Left colon (tissue), 2 donors: ENCODE measurements at places on chromosomes 5 and 9. TPM values are rescaled to one million over a fixed set of nuclear protein-coding genes. Genes with fewer than 3 reads are reported as not detected.

RETREG1 gene
- 63.7 TPM for total RNA-seq

DBH gene
- total RNA-seq = not detected

CCNO gene
- 3.0 TPM for total RNA-seq

GALNT12 gene
- 156 TPM for total RNA-seq

DNA sequence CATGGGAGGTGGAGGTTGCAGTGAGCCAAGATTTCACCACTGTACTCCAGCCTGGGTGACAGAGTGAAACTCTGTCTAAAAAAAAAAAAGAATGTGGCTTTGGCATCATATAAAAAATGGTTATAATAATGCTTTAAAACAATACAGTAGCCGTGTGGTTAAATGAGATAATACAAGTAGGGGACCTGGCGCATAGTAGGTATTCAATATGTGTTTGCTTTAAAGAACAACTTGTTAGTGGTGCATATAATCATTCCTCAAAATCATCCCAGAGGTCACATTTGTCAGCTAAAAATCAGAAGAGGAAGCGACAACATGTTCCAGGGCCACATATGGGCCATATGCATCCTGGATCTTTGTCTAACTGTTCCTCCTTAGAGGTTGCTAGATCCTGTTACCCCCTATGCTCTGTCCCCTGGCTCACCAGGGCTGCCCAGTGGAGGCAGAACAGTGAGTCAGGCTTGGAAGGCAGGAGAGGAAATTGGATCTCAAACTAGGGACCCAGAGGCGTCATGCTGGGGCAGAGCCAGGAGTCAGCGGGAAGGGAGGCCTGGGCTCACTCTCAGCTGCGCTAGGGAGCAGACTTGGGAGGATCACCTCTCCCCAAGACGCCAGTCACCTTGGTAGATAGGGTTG is 27.7 kb downstream of the LHX6 start:
- DNase-seq = no peak

DNA sequence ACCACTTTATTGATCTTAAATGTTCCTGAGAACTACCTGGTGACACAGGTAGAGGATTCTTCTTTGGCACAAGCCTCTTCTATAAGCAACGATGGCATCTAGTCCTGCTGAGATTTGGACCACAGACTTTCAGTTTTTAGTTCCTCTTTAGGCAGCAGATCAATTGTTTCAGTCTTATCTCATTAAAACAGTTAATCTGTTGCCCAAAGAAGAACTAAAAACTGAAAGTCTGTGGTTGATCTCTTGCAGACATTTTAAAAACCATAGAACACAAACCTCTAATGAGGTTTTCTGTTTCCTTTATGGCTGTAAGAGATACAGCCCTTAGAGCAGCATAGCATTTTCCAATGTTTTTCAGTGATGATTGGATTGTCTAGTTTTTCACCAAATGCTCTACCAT is 480.9 kb downstream of the MTRR start:
- DNase-seq = no peak

GRCh38 chr5:141511771-141512325 is 23.0 kb downstream of the PCDHGC5 start:
- DNase-seq = no peak

DNA sequence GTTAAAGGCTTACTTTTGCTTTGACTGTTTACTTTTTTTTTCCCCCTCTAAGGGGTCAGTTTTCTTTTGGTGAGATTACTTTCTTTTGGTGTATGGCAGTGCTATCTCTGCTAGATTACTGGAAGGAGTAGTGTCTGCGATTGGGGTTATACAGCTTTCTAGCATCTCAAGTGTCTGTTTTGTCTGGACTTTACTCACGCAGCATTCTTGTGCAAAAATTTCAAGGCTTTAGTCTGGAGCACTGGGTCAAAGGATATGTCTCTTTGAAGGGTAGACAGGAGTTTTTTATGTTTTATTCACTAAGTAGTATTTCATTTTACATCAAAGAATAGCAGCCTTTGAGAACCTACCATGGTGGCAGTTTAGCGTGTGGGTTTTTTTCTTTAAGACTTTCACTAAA is 52.6 kb downstream of the NDUFS4 start:
- DNase-seq = no peak

DNA sequence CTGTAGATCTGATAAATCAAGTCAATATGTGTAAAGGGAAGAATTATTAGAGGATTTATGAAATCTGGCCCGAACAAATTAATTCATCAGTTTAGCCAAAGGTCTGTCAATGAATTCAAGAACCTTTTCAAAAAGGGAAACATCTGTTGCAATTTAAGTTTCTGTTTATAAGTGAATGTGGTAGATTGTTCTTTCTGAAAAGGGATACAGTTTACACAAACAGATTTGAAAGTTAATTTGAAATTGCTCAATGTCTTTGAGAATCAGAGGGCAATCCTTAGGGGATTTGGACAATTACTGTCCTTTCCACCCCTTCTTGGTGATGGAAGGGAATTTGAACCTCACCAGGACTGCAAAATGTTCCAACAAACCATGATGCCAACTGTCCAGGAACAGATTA is 29.7 kb upstream of the ERCC6L2 start:
- no peak for DNase-seq

GRCh38 chr5:100407053-100407452 is 128.1 kb upstream of the FAM174A start:
- DNase-seq = no peak

- no peak for DNase-seq
Observed at GRCh38 chr5:130111746-130112145, 207.5 kb downstream of the CHSY3 start.

DNA sequence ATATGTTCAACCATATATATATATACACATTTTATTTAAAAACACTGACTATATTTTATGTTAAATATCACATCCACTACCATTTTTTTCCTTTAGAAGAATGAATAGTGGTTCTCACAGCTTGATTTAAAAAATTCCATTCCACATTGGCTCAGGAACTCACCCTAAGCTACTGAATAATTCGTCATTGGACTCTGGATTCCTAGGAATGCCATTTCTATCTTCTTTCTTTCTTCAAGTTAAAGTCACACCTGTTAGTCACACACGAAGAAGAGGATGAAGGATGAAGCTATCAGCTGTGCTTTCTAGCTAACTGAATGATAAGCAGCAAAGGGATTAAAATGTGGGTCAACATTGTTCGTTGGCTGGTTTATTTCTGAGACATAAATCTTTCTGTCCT is 7.9 kb downstream of the ELOVL7 start:
- DNase-seq = no peak

GRCh38 chr9:96883922-96884321 is 29.6 kb upstream of the ZNF782 start:
- DNase-seq = no peak

- DNase-seq = no peak
Observed at GRCh38 chr5:171598641-171599152, 179.2 kb downstream of the FGF18 start.

DNA sequence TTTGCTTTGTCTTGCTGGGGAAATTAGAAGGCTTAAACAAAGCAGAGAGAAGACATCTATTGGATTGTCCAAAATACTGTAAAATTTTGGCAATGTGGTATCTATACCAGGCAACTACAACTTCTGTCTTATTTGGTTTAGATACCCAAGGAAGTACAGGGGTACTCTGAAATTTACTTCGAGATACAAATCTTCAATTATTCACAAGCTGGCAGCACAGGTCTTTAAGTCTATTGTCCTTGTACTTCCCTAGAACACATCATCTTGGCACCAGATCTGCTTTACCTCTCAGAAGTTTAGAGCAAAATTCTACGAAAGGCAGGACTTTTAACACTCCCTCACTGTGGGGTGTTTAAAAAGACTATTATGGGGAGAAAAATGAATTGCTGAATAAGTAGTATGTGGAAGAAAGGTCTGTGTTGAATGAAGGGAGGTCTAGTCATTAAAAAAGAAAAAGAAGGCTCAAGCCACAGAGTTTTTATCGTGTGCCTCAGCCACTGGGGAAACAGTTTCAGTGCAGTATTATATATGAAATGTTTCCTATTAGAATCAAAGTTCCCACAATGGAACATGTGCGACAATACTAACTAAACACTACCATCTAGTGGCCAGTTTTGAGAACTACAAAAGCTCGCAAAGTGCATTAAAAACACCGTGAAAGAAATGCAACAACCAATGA is 93.7 kb downstream of the PDE4D start:
- no peak for DNase-seq

DNA sequence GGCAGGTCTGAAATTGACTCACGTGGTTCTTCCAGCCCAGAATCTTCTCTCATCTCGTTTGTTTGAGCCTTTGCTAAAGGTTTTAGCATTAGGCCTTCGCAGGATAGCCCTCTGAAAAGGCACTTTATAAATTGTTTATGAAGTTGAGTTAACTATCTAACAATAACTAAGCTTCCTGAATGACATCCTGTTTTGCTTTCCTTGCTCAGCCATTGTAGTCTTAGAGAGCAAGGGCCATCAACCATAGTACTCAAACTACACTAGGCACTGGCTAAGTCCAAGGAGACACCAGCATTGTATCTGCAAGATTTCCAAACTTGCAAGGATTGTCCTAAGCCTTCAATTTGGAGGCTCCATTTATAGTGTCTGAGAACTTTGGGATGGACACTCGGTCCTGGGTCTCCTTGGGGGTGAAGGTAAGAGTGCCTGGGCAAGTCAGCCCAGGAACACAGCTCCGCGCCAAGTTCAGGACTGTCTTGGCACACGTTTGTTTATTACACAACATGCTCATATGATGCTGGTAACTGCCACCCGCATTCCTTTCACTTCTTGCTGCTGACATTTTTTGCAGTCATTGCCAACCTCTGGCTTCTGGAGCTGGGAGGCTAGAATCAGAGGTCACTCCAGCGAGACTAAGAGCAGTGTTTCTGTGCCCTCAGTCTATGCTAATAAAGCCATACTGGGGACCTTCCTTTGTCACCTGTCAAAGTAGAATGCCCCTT is 151.1 kb downstream of the ESM1 start:
- no peak for DNase-seq

DNA sequence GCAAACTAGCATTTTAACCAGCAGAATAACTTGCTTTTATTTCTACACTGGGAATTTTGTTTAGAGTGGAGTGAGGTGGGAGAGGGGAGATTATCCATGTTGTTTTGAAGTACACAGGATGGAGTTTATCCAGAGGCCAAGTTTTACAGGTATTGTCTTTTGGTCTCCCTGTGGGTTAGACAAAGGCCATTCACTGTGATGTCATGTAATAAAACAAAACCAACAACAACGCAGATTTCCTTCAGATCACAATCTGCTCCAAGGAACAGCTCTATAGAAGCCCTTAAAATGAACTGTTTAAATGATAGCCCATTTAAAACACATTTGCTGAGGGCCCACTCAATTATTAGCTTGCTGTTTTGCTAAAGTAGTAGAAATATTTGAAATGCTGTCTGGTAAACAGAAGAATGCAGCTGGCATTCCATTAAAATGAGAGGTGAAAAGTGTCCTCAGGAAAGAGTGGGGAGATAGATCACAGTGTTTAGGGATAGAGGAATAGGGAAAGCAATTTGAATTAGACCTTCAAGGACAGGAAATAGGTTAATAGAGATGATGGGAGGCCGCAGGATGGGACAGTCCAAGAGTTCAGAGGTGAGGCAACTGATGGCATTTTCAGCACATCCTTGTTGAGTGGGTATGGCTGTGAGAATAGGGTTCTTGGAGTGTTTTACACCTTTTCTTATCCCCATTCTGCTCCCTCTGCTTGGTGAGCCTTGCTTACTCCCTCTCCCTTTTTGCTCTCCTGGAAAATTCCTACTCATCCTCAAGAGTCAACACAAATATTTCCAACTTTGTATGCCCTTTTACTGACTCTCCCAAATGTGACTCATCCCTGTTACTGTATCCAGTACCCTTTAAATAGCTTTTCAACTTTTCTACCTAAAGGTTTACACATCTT is 140.1 kb upstream of the NR3C1 start:
- no peak for DNase-seq

DNA sequence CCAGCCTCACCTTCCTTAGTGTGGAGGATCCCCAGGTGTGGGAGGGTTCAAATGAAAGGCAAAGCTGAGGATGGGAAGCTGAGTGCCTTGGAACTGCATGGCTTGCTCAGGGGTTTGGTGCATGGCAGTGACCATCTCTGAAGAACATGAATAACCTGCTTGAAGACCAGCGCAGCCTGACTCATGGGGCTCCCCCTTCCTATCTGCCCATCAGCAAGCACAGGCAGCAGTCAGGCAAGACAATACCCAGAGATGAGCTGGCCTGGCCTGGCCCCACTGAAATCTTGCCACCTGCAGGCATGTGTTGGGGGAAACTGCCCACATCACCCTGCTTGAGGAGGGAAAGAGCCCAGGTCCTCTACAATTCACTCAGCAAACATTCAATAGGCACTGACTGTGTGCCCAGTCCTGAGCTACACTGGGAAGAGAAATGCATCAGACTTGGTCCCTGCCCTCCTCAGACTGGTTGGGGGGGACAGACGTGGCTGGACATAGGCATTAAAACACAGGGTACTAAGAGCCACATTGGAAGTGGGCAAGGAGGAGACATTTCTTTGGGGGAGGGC is 105.0 kb upstream of the ALDH1B1 start:
- no peak for DNase-seq

- no peak for DNase-seq
Observed at GRCh38 chr5:119078861-119079260, 8.0 kb downstream of the DMXL1 start.

DNA sequence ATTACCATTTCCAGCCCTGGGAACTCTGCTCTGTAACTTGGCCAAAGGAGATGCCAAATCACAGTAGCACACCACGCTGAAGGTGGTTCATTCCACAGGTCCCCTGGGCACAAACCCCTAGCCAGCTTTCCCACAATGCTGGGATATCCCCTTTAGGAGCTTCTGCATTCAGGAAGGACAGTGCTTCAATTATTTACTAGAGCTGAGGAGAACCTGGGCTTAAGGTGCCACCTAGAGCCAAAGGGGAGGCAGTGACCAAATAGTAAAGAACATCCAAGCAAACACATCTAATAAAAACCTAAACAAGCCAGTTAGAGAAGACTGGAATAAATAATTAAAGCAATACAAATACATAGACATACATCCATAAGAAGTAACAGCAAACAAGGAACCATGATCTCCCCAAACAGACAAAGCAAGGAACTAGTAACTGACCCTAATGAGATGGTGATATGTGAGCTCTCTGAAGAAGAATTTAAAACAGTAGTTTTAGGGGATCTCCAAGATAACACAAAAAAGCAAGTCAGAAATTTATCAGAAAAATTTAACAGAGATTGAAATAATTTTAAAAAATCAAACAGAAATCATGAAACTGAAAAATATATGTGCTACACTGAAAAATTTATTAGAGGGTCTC is 14.6 kb downstream of the KIF4B start:
- no peak for DNase-seq

DNA sequence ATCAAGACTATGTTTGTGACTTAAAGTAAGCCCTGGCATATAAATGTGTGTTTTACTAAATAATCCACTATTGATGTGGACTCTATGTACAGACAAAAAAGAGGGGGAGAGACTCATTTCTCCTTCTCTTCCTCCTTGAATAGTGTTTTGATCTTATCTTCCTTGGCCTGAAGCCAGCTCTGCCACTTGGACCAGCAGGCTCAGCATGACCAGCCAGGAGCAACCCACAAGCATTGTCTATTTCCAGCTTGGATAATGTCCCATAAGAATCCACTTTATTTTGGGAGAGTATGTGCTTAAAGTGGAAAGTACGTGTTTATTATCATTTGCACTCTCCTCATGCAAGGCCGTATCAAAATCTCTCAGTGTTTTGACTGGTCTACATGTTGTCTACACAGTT is 23.8 kb upstream of the SLC46A2 start:
- DNase-seq = no peak
